A549 treated with DMSO at 1 μM for 4 hours (cell line): ENCODE measurements at places on chromosomes 3 and 15. TPM values are rescaled to one million over a fixed set of nuclear protein-coding genes. Genes with fewer than 3 reads are reported as not detected.

ZPLD1 gene
- total RNA-seq, result 0.04 to 0.07 TPM (median 0.06 TPM) in 4 of 5 replicates, not detected in the other

SLC28A1 gene
- 0.08 TPM in 1 of 5 replicates, not detected in the others for total RNA-seq

METTL6 gene
- total RNA-seq, result 25.7 to 32.0 TPM (median 29.9 TPM) in 5 replicates

CILP gene
- total RNA-seq, result 0.05 to 0.08 TPM (median 0.08 TPM) in 5 replicates

TTLL13 gene
- total RNA-seq, result 0.14 to 0.16 TPM (median 0.15 TPM) in 4 of 5 replicates, not detected in the other
